ENCODE measurements at places on chromosomes 16 and 17.

- DNase-seq, result no peak
These were observed at the start of gene ABCA9 for GRCh38 chr17:69060822-69061221. Gene ABCA9, minus strand, starts transcription at chr17:69060927. Its CDS starts 9,801 bp downstream, at chr17:69051126.

DNA sequence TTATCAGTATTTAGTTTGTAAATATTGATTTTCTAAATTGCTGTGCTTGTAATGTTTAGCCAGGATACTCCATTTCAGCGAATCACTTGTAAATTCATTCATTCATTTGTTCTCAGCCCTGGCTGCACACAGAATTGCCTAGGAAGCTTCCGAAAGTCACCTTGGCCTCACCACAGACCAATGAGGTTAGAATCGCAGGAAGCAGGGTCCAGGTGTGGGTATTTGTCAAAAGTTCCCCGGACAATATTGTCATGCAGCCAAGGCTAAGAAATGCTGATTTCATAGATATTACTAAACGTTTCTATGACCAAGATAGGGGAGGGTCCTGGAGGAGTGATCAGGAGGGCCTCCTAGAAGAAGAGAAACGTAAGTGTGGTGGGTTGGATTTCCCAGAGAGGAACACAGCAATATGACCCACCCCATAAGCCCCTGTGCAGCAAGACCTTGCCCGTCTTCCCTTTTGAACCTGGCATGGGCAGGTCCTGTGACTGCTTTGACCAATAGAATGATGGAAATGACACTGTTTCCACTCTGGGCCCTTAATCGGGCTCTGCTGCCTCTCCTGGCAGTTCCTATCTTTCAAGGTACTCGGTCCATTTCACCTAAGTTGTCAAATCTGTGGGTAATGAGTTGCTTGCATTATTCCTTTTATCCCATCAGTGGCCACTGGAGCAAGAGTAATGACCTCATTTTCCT is 238.7 kb downstream of the FOXL1 start:
- no peak for DNase-seq

DNA sequence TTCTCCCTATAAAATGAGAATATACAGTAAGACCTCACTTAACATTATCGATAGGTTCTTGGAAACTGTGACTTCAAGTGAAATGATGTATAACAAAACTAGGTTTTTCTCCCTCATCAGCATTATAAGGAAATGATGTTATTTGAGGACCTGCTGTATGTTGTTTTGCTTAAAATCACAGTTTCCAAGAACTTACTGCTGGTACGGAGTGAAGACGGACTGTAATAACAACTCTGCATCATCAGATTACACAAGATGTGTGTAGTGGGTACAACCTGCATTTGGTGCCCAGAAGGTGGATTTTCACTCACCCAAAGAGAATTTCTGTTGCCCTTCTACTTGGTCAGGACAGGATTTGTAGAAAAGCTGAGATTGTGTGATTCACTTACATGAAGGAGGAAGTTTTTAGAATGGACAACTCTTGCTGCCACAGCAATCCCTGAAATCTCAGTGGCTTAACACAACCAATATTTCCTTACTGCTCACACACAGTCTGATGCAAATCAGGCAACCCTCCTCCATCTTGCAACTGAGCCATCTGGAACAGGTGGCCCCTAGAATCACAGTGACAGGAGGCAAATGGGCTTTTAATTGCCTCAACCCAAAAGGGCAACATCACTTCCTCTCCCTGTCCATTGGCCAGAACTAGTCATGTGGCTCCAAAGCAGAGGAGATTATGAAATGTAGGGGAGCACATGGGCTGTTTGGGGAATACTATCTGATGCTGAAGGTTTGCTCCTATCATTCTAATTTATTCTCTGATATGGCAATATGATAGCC is 67.6 kb upstream of the CACNG5 start:
- DNase-seq, result no peak

DNA sequence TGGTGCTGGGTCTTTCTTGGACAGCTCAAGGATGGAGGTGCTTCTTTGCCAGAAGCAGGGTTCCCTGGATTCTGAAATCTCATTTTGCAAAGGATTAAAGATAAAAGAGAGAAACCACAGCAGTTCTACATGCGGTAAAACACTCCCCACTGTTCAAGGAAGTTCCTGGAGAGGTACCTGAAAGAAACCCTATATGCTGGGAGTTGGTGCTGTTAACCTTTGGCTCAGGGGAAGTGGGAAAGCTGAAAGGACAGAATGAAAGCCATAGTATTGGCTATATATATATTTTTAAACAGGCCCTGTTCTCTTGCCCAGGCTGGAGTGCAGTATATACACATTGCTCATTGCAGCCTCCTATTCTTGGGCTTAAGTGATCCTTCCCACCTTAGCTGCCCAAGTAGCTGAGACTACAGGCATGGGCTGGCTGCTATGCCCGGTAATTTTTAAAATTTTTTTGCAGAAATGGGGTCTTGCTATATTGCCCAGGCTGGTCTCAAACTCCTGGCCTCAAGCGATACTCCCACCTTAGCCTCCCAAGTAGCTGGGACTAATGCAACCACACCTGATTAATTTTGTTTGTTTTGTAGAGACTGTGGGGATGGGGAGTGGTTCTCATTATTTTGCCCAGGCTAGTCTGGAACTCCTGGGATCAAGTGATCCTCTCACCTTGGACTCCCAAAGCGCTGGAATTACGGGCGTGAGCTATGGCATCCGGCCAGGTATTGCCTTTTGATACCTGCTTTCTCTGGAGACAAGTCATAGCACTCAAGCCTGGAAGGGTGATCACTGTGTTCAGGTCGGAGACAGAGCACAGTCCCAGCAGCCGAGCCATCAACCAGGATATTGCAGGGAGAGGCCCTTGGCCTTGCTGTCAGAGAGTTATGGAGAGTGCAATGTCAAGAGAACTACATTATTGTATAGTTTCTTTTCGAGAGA is 55.2 kb downstream of the MSI2 start:
- no peak for DNase-seq

DNA sequence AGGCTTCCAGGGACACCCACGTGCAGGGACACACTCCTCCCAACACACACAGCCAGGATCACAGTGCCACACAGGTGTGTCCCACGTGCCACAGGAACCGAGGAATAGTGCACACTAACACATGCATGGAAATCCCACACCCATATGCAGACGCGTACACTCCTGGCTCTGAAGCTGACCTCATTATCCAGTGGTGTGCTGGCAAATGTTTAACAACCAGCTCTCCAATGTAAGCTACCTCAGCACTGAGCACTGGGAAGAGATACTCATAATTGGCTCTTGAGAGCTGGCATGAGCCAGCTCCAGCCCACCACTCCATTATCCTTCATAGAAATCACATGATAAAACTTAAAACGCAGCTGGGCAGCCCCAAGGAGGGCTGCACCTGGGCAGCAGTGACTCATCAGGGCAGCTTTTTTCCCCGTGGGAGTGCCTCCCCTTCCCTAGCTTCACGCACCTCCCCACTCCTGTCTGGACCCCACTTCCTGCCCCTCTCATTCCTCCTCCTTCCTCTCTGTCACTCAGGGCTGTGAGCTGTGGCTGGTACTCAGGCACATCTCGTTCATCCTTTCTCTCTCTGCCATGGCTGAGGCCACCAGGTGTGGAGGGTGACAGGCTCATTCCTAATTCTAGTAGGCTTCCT is 14.9 kb upstream of the TBX21 start:
- DNase-seq, result no peak

GRCh38 chr17:32722733-32723132 is 154.2 kb downstream of the MYO1D start:
- no peak for DNase-seq

DNA sequence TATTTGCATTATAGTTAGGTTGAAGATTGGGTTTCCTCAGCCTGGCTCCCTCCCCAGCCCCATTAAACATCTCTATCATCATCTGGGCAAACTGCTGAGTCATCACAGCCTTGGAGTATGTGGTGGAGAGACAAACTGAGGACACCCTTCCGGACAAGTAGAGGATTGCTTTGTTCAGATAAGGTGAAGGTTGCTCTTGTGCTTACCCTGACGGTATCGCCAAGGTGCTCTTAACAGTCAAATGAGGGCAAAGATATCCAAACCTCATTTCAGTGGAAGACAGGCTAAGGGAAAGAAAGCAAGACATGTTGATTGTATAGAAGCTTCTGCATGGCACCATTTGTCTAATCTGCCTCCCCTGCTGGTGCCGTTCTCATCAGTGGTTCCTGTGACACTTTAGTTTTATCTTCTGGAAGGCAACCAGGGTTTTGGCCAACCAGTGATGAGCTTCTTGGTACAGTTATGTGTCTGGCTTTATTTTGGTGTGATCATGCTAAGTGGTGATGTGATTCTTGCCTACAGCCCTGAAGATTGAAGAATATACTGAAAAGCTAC is 56.9 kb upstream of the LGALS9 start:
- DNase-seq, result peak; percentile 36

DNA sequence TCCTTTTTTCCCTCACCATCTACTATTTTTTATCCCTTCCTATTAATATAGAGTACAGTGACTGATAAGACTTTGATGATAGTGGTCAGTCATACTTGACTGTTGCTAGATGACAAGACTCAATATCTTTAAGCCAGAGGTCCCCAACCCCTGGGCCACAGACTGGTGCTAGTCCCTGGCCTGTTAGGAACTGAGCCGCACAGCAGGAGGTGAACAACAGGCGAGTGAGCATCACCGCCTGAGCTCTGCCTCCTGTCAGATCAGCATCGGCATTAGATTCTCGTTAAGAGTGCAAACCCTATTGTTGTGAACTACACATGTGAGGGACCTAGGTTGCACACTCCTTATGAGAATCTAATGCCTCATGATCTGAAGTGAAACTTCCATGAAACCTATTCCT is 341.3 kb downstream of the BCAS3 start:
- no peak for DNase-seq

DNA sequence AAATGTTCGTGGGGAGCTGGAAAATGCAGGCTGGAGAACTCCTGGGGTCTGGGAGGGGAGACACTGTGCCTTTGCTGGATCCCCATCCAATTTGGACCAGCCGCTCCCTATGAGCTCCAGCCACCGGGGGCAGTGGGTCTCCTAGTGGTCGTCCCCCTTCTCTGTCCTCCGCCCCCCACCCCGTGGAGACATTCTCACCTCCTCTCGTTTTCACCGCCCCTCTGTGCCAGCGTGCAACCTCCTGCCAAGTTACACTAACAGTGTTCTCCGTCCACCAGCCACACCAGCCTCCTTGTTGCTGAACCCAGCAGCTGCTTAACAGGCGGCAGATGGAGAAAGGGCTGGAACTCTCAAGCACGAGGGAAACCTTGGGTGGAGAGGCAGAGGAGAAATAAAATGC is 67.4 kb upstream of the SOX9 start:
- DNase-seq, result no peak

GRCh38 chr17:17692353-17693252 is 11.3 kb downstream of the RAI1 start:
- no peak for DNase-seq

- DNase-seq, result peak; percentile 37
These were observed 16.8 kb downstream of the IL4R start for GRCh38 chr16:27330542-27330941.

GRCh38 chr17:81552244-81553017 is at the start of gene FAAP100:
Gene FAAP100, minus strand, starts transcription at chr17:81552353. Its CDS starts 23 bp downstream, at chr17:81552330.
- DNase-seq, result peak; percentile 81

- DNase-seq, result no peak
These were observed 3.9 kb upstream of the SGCA start for GRCh38 chr17:50161911-50162288.

GRCh38 chr16:50862818-50863643 is 121.1 kb downstream of the CYLD start:
- DNase-seq, result no peak

- DNase-seq, result no peak
These were observed 29.9 kb upstream of the ENDOV start for GRCh38 chr17:80385046-80385445.

DNA sequence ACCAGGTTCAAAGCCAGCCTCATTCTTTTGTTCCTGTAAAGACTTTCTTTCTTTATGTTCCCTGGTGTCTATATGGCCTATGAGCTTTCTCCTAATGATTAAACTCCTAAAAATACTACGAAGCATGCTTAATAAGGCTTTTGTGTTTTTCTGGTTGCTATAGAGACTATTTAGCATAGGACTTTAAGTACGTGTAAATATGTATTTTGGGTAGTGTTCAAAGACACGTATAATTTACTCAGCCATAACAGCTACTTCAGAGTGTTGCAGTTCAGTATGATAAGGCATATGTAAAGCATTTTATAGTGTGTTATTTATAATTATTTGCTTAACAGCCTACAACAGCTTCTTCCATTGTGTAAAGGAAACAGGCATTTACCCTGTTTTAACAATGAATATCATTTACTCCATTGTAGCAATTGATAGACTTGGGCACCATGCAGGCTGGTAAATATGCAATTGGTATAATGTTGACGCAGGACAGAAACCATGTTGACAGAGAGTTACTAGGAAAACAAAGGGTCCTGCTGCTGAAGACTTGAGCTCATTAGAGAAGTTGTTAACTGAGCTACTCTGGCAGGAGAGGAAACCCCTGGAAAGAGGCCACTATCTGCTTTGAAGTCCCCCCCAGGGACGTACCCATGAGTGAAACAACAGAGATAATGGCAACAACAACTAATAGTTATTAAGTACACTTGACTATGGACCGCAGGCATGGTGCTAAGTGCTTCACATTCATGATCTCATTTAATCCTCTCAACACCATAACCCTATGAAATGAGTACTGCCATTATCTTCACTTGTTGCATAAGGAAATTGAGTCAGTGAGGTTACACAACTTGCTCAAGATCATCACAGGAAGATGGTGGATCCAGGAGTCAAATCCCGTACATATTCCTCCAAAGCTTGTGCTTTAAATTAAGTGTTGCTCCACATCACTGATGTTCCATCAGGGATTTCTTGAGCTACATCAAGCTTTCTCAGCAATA is 342.2 kb upstream of the DYNLRB2 start:
- DNase-seq, result peak; percentile 6

- no peak for DNase-seq
These were observed 5.5 kb downstream of the FLOT2 start for GRCh38 chr17:28892024-28892423.

GRCh38 chr16:6562986-6563385 is 769.7 kb upstream of the RBFOX1 start:
- no peak for DNase-seq

DNA sequence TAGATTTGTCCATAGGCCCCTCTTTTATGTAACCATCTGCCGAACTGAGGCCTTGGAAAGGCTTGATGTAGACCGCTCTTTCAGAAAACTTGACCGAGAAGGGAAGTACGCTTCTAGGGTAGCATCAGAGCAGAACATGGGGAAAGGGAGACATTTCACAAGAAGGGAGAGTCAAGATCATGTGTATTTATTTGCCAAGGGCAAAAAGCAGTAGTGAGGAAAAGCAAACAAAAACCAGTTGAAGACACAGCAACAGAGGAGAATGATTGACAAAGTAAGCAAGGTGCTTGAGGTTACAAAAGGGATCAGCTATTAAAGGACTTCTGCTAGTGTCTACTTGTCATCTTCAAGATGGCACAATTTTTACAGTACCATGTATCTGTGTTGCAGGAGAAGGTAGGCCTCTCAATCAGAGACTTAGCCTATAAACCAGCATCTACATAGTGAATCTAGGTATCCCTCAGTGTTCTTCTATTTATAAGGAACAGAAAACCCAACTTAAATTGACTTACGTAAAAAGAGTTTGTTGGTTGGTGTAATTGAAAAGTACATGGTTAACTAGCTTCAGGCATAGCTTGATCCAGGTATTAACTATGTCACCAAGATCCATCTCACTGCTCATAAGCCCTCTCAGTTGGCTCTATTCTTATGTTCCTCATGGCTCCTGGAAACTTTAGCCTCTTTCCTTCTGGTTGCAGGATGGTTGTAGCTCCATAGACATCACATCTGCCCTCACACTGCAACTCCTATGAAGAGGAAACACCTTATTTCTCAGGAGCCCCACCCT is 288.4 kb downstream of the IRX3 start:
- DNase-seq, result no peak

Measured in EL (cell line).